NCI-H2029 (cell line): ENCODE measurements at places on chromosomes 2 and 18.

DNA sequence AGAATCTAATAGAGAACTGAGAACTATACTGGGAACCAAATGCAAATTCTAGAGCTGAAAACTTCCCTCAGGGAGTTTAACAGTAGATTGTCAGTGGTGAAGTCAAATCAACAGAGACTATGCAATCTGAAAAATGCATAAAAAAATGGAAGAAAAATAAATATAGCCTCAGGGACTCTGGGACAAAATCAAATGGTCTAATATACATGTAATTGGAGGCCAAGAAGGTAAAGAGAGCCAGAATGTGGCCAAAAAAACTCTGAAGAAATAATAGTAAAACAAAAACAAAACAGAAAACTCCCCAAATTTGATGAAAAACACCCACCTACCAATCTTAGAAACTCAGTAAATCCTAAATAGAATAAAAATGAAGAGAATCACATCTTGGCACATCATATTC is 16.5 kb downstream of the DNAJC27 start:
- no peak for DNase-seq

- peak; percentile 11 for DNase-seq
Measured at GRCh38 chr2:10375570-10376281, 72.4 kb downstream of the ODC1 start.

DNA sequence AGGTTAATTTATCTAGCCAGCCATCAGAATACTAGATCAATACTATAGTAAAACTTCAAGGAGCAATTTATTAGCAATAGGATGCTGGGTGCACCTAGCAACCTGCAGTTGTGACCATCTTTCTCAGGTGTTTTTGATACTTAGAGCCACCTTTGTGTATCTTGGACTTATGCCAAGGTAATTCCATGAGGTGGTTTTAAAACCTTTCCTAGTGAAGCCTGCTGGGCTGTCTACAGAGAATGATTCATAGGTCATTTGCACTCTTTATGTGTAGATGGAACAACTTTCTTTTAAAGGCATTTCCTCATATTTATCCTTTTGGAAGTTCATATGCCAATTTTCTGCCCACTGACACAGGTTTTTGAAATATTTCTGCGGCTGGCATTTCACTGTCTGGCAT is 1030.1 kb upstream of the POU3F3 start:
- DNase-seq, result peak; percentile 34

DNA sequence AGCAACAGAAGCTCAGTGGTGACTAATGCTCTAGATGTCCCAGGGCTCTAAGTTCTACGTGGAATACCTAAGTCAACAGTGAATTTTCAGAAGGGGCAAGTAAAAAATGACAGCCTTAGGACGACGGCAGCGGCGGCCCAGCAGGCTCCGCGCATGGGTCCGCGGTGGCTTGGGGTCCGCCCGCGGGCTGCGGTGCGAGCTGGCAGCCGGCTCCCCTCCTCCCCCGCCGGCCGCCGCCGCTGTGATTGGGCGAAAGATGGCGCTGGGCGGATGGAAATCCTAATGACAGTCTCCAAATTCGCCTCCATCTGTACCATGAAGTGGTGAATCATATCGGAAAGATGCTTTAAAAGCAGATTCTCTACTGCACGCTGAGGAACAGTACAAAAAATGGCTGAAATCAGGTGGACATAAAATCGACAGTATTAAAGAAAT is 74.7 kb downstream of the HNRNPLL start:
- no peak for DNase-seq

DNA sequence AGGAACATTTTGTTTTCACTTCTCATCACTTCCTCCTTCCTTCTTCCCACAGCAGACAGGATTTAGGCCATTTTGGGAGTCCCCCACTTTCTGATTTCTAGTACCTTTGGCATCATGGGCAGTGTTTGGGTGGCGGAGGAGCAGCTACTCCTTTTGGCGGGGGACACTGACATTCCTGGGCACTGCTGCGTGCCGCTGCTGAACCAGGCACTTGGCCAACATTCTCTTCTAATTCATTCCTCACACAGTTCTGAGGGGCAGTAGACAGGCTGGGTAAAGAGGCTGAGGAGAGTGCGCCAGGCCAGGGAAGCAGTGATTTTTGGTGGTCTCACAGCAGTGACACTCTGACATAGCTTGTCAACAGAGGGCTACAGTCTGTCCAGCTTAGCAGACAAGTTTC is 270.2 kb downstream of the LOXHD1 start:
- DNase-seq, result no peak

DNA sequence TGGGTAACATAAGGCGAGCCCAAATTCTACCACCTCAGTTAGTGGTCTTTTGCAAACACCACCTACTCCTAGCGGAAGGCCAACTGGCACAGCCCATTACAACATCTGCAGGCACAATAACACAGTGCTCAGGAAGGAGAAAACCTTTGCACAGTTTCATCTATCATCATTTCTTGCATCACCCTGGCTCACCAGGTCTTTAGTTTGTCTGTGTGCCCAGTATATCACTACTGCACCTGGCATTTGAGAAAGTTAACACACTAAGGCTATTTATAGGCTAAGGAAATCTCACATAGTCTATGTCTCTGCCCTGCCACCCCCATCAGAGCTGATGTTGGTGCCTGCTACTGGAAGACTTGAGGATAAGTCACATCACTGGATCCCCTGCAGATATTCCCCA is 484.0 kb downstream of the SATB2 start:
- DNase-seq, result no peak

GRCh38 chr2:8133913-8134472 is 547.9 kb upstream of the ID2 start:
- DNase-seq, result no peak

DNA sequence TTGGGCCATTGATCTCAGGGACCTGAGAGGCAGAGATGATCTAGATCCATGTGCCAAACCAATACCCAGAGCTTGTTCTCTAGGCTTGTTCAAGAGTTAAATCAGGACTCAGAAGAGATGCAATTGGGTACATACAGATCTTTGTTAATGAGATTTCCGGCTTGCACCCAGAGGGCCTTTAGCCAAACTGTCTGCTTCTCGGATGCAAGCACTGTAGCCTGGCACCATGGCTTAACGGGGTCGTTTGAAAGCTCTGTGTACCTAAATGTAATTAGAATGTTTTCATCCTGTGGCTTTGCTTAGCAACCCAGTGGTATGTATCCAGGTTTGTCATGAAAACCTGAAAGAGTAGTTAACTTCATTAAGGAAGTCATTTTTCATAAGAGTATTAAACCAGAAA is 94.2 kb downstream of the TPGS2 start:
- no peak for DNase-seq

DNA sequence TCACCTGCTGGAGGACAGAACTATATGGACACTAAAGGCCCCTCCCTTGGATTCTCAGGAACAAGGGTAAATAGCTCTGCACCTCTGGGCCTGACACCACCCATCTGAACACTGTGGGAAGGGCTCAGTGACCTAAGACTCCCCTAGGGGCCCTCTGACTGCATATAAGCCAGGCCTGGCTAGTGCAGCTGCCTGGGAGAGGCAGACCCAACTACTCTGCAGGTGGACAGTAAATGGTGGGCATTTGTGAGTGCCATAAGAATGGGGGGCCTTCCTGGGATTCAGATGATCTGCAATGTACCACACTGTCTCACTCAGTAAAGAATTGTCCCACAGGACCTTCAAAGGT is 11.2 kb upstream of the WIPF1 start:
- no peak for DNase-seq

- DNase-seq, result no peak
Measured at GRCh38 chr18:13303756-13304364, 85.3 kb downstream of the LDLRAD4 start.

- no peak for DNase-seq
Measured at GRCh38 chr18:12960853-12961397, 13.1 kb downstream of the SEH1L start.

GRCh38 chr2:233198026-233198425 is 53.4 kb upstream of the ATG16L1 start:
- no peak for DNase-seq

DNA sequence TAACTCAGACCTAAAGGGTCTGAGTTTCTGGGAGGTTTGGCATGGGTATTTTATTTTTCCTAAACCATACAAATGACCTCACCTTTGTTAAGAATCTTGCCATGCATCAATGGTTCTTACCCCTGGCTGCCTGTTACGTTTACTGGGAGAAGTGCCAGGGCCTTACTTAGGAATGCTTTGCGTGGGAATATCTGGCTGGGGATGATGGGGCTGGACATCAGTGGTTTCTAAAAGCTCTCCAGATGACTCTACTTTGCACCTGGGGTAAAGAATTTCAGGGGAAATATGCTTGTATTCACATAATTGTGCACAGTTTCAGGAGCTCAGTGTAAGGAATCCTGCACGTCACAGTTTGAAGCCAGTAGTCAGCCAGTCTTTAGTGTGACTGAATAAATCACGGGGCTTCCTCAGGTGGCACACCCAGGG is 18.2 kb upstream of the DAW1 start:
- peak; percentile 75 for DNase-seq

GRCh38 chr2:159035790-159036411 is 67.5 kb downstream of the TANC1 start:
- peak; percentile 79 for DNase-seq

DNA sequence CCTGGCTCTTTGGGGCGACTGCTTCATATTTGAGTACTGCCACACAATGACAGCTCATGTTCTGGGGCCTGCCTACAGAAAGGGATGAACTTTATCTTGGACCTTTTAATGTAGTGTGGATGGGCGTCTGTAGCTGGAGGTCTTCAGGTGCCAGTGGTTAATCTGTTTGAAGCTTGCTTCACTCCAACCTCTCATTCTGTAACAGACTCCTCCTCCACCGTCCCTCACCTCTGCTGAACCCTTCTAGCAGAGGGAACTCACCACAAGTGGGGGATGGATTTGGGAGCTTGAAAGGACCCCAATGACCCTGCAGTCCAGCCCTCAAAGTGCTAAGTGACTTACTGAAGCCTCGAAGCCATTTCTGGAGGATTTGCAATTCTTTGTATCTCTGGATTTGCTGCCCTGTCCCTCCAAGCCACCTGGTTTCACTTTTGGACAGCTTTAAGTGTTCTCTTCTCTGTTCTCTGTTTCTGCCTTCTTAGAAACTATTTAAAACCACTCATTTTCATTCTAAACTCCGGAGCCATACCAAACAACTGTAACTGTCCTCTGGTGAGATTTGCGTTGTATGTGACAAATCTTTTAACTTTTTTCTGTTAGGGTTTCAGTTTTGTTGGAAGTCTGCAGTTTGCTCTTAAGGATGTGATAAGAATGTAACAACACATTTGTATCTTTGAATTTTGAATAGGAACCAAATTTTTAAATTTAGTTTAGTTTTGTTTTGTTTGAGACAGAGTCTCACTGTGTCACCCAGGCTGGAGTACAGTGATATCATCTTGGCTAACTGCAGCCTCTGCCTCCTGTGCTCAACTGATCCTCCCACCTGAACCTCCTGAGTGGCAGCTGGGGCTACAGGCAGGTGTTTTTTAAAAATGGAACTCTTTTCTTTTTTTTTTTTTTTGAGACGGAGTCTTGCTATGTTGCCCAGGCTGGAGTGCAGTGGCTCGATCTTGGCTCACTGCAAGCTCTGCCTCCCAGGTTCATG is 37.0 kb upstream of the CASP8 start:
- DNase-seq, result no peak

DNA sequence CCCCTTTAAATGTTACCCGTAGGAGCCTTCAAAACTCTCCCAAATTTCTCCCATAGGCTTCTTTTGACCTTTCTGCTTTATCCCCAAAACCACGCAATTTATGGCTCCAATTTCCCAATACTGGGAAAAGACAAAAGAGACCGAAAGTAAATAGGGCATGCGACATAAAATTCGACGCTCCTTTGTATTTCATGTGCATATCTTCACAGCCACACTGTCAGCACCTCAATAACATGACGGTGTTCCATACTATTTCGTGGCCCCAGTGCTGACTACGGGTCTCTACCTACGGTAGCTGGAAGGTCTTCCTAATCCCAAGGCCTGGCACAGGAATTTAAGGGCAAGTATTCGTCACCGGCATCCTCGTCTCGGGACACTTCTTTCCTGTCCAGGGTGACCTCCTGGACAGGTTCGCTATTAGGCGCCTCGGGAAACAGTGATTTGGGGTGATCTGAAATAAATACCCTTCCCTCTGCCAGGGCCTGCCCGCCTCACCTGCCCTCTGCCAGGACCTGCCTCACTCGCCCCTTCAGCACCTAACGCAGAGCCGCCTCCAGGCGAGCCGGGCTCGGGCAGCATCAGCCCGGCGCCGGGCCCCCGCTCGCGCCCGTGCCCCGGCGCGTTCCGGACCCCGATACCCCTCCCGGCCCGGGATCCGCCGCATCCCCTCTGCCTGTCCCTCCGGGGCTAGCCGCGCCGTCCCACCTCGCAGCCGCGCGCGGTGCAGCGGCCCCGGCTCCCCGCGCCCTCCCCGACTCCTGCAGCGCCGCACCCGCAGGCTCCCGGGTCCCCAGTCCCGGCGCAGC is 680 bp downstream of the DTNB start:
- peak; percentile 31 for DNase-seq

GRCh38 chr2:43541165-43541564 is 54.7 kb downstream of the THADA start:
- no peak for DNase-seq

GRCh38 chr2:167954495-167954894 is 292.9 kb downstream of the STK39 start:
- no peak for DNase-seq

- no peak for DNase-seq
Measured at GRCh38 chr2:128361376-128362131, 42.9 kb upstream of the HS6ST1 start.

- no peak for DNase-seq
Measured at GRCh38 chr2:203532957-203533658, 2.0 kb downstream of the RAPH1 start.

DNA sequence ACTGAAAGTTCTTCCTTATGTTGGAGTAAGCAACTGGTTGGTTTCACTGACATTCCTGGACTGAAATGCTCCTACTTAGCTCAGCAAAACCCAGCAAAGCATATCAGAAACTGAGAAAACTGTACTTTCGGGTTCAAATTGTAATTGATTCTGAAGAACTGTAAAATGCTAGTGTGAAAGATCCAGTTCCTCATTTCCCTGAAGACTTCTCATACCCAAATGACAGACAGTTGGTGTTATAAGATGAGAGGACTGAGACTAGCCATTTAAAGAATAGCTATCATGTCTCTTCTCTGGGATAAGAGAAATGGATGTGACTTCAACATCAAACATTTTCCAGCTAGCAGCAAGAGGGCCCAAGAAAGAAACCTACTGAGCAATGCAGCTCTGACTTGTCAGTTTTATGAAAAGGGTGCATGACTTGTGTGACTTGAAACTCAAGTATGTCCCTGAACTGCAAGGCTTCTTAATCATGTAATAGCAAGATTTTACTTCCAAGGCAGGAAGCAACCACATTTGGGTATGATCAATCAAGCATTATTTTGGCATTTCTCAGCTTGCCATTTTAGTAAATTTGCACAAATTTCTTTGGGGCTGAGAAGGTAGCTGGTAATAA is 420.3 kb upstream of the MMADHC start:
- DNase-seq, result no peak
